ENCODE measurements at places on chromosomes 6 and 20. TPM values are rescaled to one million over a fixed set of nuclear protein-coding genes. Genes with fewer than 3 reads are reported as not detected.

Gene MEP1A
- polyA plus RNA-seq, result not detected

Gene SLC22A23
- polyA plus RNA-seq, result 3.4 TPM

Gene BCAS1
- 0.17 TPM for polyA plus RNA-seq

Gene AIF1
- 11.0 TPM for polyA plus RNA-seq

Gene IMPG1
- polyA plus RNA-seq, result not detected

Gene C2
- polyA plus RNA-seq, result not detected

Gene CST4
- not detected for polyA plus RNA-seq

Gene ZNF334
- not detected for polyA plus RNA-seq

Gene RAMACL
- 0.39 TPM for polyA plus RNA-seq

Gene VNN1
- not detected for polyA plus RNA-seq

Gene BIRC7
- polyA plus RNA-seq, result not detected

Gene TINAG
- polyA plus RNA-seq, result not detected
